ENCODE measurements at places on chromosomes 5 and 9. TPM values are rescaled to one million over a fixed set of nuclear protein-coding genes. Genes with fewer than 3 reads are reported as not detected.
A peak's percentile ranks its signal among the peaks of the same experiment; 100 is the strongest.

DNA sequence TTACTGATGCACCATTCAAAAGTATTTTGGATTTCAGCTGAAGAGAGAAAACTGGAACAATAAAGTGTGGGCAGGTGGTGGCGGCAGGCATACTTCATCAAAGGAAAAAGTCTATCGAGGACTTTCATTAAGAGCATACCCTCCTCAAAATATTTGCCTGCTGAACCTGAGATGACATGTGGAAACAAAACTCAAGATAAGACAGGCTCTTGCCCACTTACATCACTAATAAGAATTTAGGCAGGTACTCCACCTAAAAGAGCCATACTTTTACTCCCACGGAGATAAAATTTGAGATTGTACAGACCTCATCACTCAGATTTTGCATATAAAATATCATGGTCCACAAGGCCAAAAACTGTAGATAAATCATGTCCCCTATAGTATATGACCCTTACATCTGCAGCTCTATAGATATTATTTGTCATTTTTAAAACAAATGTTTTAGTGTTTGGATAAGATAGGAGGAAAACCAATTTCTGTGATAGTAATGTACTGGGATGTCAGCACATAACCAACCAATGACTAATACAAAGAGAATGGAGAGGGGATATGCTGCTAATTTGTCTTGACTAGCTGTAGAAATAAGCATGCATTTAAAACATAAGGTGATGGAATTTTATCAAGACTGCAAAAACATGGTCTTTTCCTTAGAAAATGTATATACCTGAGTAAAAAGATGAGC is 730.6 kb upstream of the ZNF608 start:
- H3K27ac ChIP-seq, result no peak overlapping the region
- H3K27me3 ChIP-seq, result no peaks in the 10 kb centered on the region
- no peaks in the 10 kb centered on the region for H3K4me1 ChIP-seq
- no peak overlapping the region for H3K4me3 ChIP-seq
- DNase-seq, result no peak

GRCh38 chr5:118336468-118336867 is 651.9 kb downstream of the DTWD2 start:
- H3K27me3 ChIP-seq, result no peaks in the 10 kb centered on the region
- no peak overlapping the region for H3K4me3 ChIP-seq
- no peaks in the 10 kb centered on the region for H3K4me1 ChIP-seq
- no peak for DNase-seq
- peaks cover 2% of the 10 kb centered on the region for H3K36me3 ChIP-seq

GRCh38 chr5:178120607-178121357 is 7.5 kb downstream of the N4BP3 start:
- H3K27ac ChIP-seq, result no peak overlapping the region
- H3K27me3 ChIP-seq, result no peaks in the 10 kb centered on the region
- H3K4me3 ChIP-seq, result no peak overlapping the region
- H3K4me1 ChIP-seq, result peaks cover 8% of the 10 kb centered on the region

DNA sequence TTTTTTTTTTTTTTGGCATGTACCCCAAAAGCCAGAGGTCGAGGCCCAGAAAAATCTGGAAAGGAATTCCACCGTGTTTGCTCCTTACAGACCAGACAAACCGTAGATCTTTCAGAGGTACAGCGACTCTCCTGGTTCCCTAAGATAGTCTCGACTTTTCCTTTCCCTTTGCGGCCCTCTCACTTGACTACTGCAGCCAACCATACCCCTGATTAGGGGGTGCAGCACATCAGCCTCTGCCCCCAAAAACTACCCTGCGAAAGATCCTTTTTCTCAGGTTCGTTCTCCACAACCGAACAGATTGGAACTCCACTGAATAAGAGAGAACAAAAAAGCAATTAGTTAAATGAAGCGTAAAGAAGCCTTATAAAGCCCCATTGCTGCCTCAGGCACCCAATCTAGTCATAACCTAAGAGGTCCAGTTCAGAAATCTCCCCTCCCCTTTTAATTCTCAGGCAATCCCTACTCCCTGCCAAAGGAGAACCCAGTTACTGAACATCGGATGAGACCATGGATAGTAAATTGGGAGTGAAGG is 379 bp upstream of the TICAM2 start:
- DNase-seq, result no peak
- H3K4me1 ChIP-seq, result peaks cover 2% of the 10 kb centered on the region
- peaks cover 6% of the 10 kb centered on the region for H3K36me3 ChIP-seq
- H3K27ac ChIP-seq, result no peak overlapping the region
- H3K27me3 ChIP-seq, result no peaks in the 10 kb centered on the region

GRCh38 chr9:132201139-132201538 is 39.3 kb downstream of the NTNG2 start:
- no peaks in the 10 kb centered on the region for H3K27me3 ChIP-seq
- DNase-seq, result no peak
- peaks cover 5% of the 10 kb centered on the region for H3K36me3 ChIP-seq
- H3K4me1 ChIP-seq, result no peaks in the 10 kb centered on the region

DNA sequence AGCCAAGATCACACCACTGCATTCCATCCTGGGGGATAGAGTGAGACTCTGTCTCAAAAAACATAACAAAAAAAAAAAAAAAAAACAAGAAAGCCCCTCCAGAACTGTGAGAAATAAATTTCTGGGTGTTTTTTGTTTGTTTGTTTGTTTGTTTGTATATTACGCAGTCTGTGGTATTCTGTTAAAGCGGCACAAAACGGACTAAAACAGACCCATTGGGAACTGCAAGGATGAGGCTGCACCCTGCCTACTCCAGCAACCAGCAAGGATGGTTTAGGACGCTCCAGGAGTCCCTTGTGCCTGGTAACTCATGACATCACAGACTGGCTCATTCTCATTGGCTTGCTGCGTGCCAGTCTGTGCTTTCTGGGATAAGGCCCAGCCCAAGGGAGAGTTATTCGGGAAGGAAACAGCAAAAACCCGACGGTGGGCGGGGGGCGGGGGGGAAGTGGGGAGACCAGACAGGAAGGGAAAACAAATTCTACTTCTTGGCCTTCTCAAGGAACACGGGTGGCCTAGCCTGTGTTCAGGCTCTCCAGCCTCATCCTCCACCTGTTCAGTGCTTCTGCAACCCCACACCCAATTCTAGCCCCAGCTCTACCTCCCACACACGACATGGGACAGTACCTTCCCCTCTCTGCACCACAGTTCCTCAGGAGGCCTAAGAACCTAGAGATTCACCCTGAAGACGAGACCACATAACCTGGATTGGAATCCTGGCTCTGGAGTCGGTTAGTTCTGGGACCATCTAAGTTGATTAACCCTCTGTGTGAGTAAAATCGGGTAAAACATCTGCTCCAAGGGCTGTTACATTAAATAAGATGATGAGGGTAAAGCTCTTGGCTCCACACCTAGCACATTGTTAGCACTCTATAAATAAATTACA is 2.8 kb downstream of the CD74 start:
- peaks cover 4% of the 10 kb centered on the region for H3K4me1 ChIP-seq
- no peak overlapping the region for H3K27ac ChIP-seq
- H3K4me3 ChIP-seq, result peak overlapping the region; percentile 60
- peak; percentile 94 for DNase-seq
- no peaks in the 10 kb centered on the region for H3K27me3 ChIP-seq
- H3K36me3 ChIP-seq, result no peaks in the 10 kb centered on the region

GRCh38 chr5:113194591-113194990 is 218.0 kb downstream of the DCP2 start:
- DNase-seq, result no peak
- no peaks in the 10 kb centered on the region for H3K27me3 ChIP-seq
- H3K4me3 ChIP-seq, result no peak overlapping the region
- H3K36me3 ChIP-seq, result peaks cover 4% of the 10 kb centered on the region

The PRRT1B gene
- total RNA-seq, result 1.0 TPM

The FOXB2 gene
- 8.4 TPM for total RNA-seq

The SLC36A2 gene
- 0.07 TPM for total RNA-seq

The MEIKIN gene
- total RNA-seq, result not detected

The GPRIN1 gene
- 10.8 TPM for total RNA-seq

All from H9 (cell line).